ENCODE measurements at places on chromosomes 6 and 20.

- DNase-seq, result no peak
These were observed 12.1 kb upstream of the WTAP start for GRCh38 chr6:159715166-159715565.

- DNase-seq, result no peak
These were observed 518.1 kb upstream of the JARID2 start for GRCh38 chr6:14727494-14728395.

DNA sequence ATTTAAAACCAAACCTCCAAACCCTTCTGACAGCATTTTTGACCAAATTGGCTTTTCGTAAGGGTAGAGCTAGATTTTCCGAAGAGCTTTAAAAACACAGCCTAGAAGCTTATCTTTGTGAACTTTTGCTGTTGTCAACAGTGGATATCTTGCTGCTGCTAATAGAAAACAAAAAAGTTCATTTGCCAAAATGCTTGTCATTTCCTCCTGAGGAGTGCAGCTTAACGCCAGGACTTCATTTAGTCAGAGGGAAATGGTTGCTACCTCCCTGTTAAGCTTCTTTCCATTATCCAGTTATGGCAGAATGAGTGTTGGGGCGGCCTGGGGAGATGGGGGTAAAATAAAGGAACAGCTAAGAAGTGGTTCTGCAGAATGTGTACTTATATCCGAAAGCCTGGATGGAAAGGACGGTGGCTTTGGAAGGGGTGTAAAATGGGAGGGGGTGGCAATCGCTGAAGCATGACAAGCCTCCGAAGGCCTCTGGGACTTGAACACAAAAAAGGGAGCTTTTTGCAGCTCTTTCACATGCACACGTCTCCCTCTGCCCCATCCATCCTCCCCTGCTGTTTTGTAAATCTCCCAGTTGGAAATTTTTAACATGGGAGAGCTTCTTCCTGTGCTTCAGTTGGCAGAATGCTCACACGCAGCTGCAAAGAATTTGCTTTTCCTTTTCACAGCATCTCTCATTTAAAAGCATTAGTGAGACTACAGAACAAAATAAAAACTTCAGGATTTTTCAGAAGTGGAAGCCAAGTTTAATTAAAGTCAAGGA is 22.5 kb downstream of the JARID2 start:
- DNase-seq, result peak; percentile 58

GRCh38 chr6:90097356-90097755 is 199.3 kb downstream of the BACH2 start:
- no peak for DNase-seq

- no peak for DNase-seq
These were observed 3.0 kb upstream of the FRMD1 start for GRCh38 chr6:168081858-168082546.

GRCh38 chr20:25221592-25222460 is 26.1 kb upstream of the PYGB start:
- no peak for DNase-seq

GRCh38 chr20:33569802-33570391 is 80.0 kb downstream of the CBFA2T2 start:
- no peak for DNase-seq

DNA sequence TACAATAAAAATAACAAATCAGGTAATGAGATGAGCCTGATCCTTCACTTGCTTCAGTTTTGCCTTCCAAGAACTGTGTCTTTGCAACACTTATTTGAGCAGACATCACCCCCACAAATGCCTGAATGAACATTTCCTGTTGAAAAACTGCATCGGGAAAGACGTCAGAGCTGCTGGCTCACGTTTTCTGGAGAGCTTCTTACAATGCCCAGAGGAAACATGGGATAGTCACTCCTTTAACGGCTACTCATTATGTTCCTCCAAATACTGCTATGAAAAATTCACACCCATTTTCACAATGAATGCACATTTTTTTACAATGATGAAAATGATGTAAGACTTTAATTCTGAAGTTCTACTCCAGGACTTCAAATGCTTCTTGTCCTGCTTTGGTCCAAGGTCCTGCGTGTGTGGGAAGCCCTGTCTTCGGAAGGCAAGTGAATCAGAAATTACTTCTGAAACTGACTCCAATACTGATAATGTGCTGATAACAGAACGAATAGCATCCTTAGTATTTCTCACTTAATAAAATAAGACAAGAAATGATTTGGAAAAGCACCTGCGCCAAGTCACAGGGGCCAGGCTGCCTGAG is 238.0 kb downstream of the ANKRD60 start:
- no peak for DNase-seq

DNA sequence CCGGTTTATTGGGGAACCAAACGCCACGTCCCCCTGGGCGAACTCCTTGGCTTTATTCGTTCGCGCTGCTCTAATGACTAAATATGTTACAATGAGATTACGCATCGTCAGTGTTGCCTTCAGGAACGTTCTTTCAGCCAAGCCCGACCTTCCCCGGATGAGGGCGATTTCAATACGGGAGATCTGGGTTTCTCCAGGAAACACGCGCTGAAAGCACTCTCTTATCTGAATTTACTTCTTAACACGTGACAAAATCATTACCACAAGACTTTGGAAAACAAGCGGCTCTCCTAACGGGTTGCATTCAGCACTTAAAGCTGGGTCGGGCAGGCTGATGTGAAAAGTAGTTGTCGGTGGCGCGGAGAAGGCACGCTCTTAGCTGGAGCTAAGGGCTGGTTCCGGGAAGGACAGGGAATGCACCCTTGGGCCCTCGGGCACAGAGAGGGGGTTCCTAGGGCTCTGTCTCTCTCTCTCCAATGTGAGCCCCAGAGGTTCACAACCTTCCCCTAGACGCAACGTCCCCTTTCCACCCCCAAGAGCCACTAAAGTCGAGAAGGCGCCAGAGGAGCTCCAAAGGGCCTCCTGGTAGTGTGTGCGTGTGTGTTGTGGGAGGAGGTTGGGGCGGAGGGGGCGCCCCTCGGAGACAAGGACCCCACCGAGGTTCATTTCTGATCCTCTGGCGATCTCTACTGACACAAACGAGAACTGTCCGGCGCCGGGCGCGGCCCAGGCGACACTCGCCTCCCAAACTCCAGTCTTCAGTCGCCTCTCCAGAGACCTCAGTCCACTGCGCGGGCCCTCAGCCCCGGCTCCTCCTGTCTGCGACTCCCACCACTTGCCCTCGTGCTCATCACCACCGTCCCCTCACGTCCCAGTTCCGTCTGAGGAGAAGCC is 7.1 kb upstream of the NKX2-2 start:
- peak; percentile 69 for DNase-seq

DNA sequence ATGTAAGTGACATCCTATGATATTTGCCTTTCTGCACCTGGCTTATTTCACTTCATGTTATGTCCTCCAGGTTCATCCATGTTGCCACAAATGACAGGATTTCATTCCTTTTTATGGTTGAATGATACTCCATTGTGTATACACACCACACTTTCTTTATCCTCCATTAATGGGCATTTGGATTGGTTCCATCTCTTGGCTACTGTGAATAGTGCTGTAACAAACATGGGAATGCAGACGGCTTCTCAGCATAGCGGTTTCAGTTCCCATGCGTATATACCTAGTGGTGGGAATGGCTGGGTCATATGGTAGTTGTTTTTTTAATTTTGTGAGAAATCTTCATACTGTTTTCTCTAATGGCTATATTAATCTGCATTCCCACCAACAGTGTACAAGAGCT is 14.8 kb downstream of the MTHFD1L start:
- DNase-seq, result peak; percentile 58

DNA sequence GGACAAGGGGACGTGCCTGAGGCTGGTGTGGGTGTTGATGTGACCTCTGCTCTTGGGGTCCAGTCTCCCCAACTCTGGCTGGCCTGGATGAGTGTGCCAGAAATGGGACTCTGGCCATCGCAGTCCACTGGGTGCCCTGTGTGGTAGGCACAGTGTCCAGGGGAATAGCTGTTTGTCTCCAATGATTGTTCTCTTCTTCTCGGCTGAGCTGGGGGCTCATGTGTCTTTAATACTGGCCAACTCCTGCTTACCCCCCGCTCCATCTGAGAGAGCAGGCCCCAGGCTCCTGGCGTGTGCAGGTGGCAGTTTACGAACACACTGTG is 45.0 kb downstream of the RBM38 start:
- DNase-seq, result no peak

- DNase-seq, result no peak
These were observed 379.9 kb upstream of the IRAK1BP1 start for GRCh38 chr6:78487401-78487800.

- DNase-seq, result no peak
These were observed 18.9 kb upstream of the HLA-DOA start for GRCh38 chr6:33028220-33028849.

DNA sequence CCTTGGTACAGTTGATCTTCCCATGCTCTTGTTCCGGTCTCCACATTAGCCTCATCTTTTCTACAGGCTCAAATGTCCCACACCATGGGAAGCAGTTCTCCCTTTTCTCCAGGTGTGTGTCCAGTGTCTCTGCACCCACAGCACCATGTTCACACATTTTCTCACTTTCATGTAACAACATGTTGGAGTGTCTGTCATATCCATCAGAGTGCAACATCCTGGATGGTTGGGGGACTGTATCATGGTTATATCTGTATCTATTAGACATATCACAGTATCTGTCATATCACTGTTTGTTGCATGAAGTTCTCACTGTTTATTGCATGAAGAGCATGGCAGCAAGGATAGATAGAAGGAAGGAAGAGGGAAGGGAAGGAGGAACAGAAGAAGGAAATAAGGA is 635.6 kb downstream of the EPM2A start:
- DNase-seq, result no peak

DNA sequence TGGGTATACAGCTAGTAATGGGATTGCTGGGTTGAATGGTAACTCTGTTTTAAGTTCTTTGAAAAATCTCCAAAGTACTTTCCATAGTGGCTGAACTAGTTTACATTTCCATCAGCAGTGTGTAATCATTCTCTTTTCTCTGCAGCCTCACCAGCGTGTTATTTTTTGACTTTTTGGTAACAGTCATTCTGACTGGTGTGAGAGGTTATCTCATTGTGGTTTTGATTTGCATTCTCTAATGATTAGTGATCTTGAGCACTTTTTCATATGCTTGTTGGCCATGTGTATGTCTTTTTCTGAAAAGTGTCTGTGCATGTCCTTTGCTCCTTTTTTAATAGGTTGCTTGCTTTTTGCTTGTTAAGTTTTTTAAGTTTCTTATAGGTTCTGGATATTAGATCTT is 194.2 kb upstream of the PHACTR1 start:
- DNase-seq, result no peak

DNA sequence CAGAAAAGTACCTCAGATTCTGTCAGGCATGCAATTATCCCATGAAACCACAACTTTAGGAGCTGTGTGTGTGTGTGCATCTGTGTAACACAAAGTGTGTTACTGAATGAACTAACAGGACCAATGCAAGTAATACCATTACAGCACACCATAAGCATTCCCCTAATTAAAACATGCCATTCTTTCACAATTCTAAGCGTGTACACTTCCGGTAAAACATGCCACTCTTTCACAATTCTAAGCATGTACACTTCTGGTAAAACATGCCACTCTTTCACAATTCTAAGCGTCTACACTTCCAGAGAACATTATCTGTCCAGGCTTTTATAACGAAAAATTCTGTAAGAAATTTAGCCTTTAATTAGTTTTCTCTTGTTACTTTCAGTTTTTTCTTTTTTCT is 238.2 kb downstream of the GMDS start:
- DNase-seq, result peak; percentile 16

- DNase-seq, result no peak
These were observed 156.7 kb upstream of the CCN2 start for GRCh38 chr6:132107896-132108295.

- no peak for DNase-seq
These were observed 222.1 kb downstream of the HIVEP2 start for GRCh38 chr6:142722841-142723240.

DNA sequence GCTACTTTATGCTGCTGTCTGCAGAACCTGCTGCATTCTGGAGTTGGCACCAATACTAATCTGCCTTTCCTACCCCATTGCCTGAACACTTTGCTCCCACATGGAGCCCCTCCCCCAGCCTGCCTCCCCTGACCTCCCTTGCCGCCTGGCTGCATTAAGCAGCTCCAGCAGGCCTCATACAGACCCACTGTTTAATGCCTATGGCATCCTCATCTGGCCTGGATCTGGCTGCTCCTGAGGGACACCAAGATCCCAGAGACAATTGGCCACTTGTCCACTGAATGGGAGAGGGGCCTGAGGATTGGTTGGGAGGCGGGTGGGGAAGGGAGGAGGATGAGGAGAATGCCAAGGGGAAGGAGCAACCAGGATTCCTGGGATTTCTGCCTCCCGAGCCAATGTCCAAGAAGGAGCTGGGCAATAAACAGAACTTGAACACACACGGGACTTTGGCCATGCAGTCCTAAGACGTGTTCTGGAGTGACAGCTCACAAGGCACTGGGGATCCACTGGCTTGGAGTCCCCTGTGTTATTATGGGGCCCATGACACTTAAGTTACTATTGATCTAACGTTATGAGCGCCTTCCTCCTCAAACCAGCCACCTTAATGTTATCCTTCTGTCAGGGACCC is 10.4 kb upstream of the KCNK5 start:
- DNase-seq, result no peak

DNA sequence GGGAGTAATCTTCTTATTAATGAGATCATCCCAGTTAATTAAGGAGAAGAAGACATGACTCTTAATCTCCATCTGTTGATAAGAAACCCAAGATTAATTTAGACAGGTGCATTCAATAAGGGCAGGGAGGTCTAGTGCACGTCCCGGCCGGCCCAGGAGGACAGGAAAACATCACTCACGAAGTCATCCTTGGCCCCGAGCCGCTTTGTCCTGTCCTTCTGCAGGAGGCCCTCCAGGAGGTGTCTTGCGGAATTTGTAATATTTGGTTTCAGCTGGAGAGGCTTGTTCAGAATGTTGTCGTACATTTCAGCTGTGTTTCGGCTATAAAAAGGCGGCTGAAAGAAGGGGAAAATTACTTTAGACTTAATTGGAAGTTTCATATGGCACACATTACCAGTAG is 118.4 kb upstream of the SLC2A12 start:
- DNase-seq, result no peak

DNA sequence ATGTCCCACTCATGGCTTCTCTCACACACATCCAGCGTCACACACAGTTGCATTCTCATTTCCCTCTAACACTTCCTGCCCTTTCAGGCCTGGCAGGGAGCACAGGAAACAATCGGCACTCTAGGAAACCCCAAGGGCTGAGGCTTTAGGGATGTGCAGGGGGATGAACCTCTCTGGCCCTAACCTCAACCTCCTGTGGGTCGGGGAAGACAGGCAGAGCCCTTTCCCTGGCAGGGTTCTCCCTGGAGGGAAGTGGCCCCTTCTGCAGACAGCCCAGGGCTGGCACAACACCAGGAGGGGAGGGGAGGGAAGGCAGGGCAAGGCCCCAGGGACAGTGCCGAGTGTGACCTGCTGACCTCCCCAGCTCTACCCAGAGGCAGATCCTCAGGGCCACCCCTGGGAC is 2.7 kb downstream of the TEAD3 start:
- no peak for DNase-seq
